Sciatic nerve (tissue), 2 donors: ENCODE measurements at places on chromosomes 16 and 17. TPM values are rescaled to one million over a fixed set of nuclear protein-coding genes. Genes with fewer than 3 reads are reported as not detected.

Gene PMP22
- 2,465 TPM for total RNA-seq

Gene CHRNE
- total RNA-seq: 2.3 TPM

Gene YBX2
- total RNA-seq: 2.1 TPM

Gene KRT33A
- total RNA-seq: not detected

Gene RGS11
- 48.9 TPM for total RNA-seq

Gene RCVRN
- total RNA-seq: 1.0 TPM

Gene CTRB1
- total RNA-seq: 2.7 TPM

Gene FBXW10B
- 0.94 TPM for total RNA-seq

DNA sequence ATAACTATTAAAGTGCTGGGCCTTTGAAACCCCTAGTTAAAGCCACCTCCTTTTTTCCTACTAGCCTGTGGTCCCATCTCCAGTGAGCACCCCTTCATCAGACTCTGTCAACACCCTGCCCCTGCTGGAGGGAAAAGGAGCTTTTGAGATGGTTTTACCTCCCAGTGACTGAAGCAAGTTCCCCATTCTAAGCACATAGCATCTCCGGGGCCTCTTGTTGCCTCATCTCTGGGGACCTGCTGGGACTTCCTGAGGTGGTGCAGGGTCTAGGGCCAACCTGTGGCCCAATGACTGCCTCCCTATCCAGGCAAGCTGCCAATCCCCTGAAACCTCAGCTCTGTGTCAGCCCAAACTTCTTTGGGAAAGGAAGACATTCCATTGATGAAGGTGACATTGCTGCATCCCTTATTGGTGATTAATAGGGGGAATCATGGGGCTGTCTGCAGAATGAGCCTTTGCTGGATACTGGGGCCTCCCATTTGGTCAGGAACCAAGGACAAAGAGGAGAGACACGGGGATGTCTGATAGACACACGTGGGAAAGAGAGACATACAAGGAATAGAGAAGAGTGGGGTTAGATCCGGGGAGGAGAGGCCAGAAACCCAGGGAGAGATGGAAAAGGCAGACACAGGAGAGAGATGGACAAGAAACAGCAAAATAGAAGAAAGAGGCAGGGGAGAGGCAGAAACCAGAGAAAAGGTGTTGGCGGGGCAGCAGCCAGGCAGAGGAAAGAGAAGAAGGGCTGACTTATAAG lies 2.4 kb downstream of the C1QL1 start:
- DNase-seq: no peak

DNA sequence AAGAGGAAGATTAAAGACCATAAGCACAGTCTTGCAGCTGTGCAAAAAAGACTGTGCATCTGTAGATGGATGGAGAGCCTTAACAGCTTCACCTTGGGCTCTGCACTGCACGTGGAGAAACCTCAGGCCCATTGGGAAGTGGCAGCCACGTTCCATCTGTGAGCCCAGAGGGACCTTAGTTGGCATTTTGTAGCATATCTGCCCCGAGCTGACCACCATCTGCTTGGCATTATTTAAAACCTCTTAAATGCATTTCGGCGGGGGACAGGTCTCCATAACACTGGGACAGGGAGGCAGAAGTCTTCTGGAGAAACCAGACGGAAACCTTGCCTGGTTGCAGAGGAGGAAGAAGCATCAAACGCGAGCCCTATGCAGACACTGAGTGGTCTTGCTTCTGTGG lies 345.6 kb downstream of the CPPED1 start:
- no peak for DNase-seq

DNA sequence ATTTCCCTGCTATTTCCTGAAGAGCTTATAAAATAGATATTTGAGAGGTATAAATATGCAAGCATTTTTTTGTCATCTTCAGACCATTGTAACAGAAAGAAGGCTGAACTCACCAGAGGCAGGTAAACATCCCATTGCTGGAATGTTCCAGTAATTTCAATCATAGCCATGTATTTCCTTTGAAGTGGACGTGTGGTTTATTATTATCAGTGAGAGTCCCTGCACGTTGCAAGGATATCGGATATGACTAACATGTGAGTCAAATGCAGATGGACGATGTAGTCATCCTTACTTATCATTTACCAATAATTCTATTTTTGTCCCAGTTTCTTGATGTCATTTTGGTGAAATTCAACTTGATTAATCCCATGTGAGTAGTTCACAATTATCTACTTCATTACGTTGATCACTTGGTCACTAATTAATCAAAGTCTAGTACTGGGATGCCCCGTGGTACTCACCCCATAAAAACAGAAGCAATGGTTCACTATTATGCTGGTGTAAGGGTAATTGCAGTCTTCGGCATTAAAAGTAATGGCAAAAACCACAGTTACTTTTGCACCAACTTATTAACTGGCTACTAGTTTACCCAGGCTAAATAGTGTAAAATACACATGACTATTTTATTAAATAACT lies 89.5 kb downstream of the VAT1L start:
- no peak for DNase-seq

DNA sequence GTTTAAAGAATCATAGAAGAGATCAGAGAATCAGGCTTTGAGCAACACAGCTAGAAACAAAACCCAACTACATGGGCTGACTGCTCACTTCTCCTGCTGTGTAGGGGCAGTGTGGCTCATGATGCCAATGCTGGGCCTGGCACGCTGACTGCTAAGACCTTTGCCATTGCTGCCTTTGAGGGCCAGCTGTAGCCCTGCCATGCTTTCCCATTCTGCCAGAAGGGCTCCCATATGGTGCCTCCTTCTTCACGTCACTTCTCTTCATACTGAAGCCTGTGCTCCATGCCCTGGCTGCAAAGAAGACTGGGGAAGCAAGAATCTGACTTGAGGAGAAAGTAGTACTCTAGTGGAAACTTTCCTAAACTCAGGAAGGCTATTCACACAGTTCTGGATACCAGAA lies 232.9 kb downstream of the UTP18 start:
- DNase-seq: no peak

GRCh38 chr16:89765292-89765830 lies 44.0 kb downstream of the ZNF276 start:
- no peak for DNase-seq

DNA sequence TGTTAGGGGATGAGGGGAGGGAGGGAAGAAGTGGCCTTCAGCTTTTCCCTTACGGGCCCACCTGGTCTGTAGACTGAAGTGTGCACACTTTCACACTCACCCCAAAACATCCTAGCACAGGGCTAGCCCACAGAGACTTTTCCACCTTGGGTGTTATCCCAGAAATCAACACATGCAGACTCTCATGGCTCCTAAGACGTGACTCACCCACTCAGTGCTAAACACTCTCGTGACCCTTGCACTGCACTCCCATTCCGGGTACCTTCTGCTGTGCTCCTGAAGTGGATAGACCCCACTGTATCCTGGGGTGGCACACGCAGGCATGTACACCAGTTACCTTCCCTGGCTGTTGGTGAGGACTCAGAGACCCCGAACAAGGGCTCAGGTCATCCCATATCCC lies 23.0 kb upstream of the ABCC3 start:
- no peak for DNase-seq

DNA sequence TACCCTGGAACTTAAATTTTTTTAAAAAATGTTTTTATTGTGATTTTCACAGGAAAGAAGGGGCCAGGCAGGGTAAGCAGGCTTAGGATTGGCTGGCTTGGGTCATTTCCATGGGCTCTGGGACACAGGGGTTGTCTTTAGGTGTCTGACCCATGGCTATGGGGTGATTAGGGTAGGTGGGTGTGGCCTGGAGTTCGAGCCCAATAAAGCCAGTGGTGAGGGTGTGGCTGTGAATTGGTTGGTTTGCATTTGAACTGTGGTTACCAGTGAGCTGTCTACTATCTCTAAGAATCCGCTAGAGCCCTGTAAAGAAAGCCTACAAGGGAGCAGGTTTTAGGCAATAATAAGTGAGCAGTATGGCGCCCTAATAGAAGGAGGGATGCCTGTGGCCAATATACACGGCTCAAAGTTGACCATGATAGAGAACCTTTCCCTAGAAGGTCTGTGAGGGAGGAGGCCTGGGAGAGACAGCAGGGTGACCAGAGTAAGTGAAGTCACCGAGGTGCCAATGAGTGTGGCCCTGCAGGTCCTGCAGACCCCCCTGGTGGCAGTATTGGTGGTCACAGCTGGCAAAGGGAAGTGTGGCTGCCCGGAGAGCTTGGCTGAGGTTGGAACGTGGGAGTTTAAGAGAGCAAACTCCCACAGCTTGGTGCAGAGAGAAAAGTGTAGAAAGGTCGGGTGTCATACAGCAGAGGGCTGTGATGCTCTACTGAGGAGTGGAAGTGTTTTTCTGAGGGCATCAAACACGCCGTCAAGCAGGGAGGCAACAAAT lies 454.0 kb downstream of the WWOX start:
- DNase-seq: no peak

- peak; percentile 22 for DNase-seq
Observed at GRCh38 chr16:12119037-12119436, 142.5 kb downstream of the SNX29 start.

DNA sequence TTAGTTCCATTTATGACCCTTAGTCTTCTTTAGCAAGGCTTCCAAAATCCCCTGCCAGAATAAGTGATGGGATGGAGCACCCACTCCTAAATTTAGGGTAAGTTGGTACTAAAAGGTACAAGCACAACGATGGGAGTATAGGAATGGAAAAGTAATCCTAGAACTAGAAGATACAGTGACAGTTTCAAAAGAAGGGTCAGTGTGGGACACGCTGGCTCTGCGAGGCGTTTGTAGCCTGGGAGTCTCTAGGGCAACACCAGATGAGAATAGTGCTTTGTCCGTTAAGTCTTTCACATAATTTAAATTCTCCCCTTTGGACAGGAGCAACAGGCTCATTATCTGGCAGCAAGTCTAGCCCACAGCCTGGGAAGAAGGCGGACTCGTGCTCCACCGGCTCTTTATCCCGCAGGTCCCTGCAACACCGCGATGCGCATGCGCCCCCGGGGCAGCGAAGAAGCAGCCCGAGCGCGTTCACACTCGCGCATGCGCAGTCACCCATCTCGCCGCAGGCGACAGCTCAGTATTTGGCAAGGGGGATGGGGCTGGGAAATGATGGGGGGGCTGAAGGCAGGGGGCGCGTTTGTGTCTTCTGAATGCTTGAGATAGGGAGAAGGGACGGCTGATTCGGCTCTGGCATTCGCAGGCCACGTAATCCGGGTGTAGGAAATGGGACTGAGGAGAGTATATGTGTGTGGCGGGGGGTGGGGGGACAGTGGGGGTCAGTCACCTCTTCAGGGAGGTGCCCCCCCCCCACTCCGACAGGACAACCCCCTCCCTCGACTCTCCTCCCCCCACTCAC lies 564 bp downstream of the SPOP start:
- peak; percentile 98 for DNase-seq

GRCh38 chr17:45782889-45783592 lies 1.1 kb upstream of the CRHR1 start:
- no peak for DNase-seq

GRCh38 chr16:19169082-19169639 lies 1.1 kb downstream of the SYT17 start:
- DNase-seq: no peak

- peak; percentile 62 for DNase-seq
Observed at GRCh38 chr16:87407511-87408112, 15.5 kb downstream of the MAP1LC3B start.
